ENCODE measurements at places on chromosomes 12 and 14. TPM values are rescaled to one million over a fixed set of nuclear protein-coding genes. Genes with fewer than 3 reads are reported as not detected.

The TAS2R50 gene
- total RNA-seq = 0.29 TPM

The MNAT1 gene
- 95.7 TPM for total RNA-seq

The TBC1D30 gene
- total RNA-seq = 16.8 TPM

The RTL1 gene
- total RNA-seq = not detected

The RD3L gene
- total RNA-seq = not detected

The RARG gene
- total RNA-seq = 73.5 TPM

The CREBL2 gene
- 11.7 TPM for total RNA-seq

The P2RX2 gene
- not detected for total RNA-seq

The SLC39A2 gene
- not detected for total RNA-seq

The PLEK2 gene
- 57.2 TPM for total RNA-seq

The RPGRIP1 gene
- not detected for total RNA-seq

The KRT2 gene
- 0.23 TPM for total RNA-seq

The CABP1 gene
- total RNA-seq = not detected

The DPPA3 gene
- not detected for total RNA-seq

The EID3 gene
- total RNA-seq = 12.0 TPM

The MANSC4 gene
- 4.1 TPM for total RNA-seq

The PYM1 gene
- 42.9 TPM for total RNA-seq

The SYNE2 gene
- 20.7 TPM for total RNA-seq

The PTCSC3 gene
- not detected for total RNA-seq

The CLEC2D gene
- 3.3 TPM for total RNA-seq

The FAM186B gene
- 1.1 TPM for total RNA-seq

The PLEKHG7 gene
- not detected for total RNA-seq

The ACADS gene
- 14.5 TPM for total RNA-seq
